Mesothelial cell of epicardium (in vitro differentiated cells): ENCODE measurements at places on chromosomes 11 and 22.

DNA sequence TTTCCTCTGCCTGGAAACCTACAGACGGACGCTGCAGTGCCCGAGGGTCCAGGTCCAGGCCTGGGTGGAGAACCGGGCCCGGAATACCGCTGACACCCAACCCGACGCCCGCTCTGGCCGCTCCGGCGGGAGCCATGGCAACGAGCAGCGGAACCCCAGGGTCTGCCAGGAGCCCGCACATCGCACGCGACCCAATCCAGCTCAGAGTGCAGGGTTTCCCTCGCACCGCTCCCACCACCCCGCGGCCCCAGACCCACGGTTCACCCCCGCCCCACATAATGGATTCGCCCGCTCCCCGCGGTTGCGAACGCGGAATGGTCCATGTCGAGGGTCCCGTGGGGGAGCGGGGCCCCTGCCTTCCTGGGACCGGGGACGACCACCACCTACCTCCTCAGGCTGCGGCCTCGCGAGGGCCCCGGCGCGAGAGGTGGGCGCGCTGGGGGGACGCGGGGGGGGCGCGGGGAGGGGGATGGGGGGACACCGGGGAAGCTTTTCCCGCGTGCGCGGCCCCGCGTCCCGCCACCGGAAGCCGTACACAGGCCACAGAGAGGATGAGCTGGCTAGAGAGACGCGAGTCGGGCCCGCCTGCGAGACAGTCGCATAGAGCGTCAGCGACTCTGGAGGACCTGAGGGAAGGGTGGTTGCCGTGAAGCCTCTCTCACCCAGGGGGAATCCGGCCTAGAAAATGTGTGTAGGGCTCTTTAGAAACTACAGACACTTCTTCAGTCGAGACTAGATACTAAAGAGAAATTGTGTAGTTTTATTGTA, at the start of gene SSRP1:
SSRP1 (minus strand) TSS at position 550 of the 768 bp plus-strand sequence. CDS start 771 bp downstream, outside the sequence.
- DNase-seq, result peak; percentile 79

- DNase-seq, result no peak
Measured at GRCh38 chr22:37303821-37304274, 21.5 kb downstream of the CYTH4 start.

DNA sequence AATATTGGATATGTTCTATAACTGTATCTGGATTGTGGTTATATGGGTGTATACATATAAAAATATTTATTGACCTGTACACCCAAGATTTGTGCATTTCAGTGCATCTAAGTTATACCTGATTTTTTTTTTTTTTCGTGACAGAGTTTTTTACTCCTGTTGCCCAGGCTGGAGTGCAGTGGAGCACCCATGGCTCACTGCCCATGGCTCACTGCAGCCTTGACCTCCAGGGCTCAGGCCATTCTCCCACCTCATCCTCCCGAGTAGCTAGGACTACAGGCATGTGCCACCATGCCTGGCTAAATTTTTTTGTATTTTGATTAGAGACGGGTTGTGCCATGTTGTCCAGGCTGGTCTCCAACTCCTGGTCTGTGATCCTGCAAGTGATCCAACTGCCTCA, 24.3 kb downstream of the ATG13 start:
- DNase-seq, result no peak

DNA sequence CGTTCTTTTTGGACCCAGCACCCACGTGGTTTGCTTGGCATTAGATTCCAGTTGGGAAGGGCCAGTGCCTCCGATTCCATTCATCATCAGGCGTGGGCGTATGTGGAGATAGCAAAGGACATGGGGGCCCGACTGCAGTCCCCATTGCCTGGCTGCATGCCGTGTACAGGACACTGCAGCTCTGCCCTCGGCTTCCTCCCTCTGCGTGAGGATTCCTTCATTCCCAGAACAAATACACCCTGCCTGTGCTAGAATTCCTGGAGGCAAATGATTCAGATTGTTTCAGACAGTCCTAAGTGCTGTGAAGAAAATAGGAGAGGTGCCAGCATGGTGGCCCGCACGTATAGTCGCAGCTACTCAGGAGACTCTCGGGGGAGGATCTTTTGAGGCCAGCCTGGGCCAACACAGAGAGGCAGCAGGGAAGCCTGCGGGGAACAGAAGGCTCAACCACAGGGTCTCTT, 15.4 kb downstream of the DERL3 start:
- no peak for DNase-seq
